ENCODE measurements at places on chromosomes 12 and 14.

DNA sequence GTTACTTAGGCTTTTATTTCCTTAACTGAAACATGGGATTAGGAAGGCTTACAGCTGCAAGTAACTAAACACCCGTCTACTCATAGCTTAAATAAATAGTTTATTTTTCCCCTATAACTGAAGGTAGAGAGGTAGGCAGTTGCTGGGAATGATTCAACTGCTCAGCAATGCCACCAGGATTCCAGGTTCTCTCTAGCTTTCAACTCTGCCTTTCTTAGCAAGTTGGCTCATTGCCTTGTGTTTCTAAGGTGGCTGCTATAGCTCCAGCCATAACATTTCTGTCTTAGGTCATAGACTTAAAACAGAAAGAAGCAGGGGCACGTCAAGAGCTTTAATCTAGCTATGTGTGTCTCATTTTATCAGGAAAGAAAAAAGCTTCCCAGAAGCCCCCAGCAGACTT lies 103.7 kb upstream of the MDM1 start:
- DNase-seq, result no peak

DNA sequence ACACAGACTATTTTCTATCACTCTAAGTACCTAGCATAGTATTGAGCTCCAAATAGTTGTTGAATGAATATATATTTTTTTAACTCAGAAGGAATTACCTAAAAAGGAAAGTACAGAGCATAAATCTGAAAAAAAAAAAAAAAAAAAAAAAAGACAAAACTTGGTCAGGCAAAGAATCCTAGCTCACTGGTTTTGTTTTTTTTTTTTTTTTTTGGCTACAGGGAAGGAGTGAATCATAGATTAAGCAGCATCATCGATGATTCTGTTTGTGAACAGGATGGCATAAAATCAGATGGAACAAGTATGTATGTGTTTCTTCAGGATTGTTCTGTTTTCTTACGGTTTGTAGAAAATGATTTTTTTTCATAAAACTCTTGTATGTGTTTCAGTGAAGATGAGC lies 66.1 kb upstream of the BCAT1 start:
- DNase-seq, result no peak

- DNase-seq, result no peak
These were observed 9.3 kb upstream of the PTHLH start for GRCh38 chr12:27981874-27982273.

- no peak for DNase-seq
These were observed 320.2 kb upstream of the OR4E1 start for GRCh38 chr14:21993837-21994236.

DNA sequence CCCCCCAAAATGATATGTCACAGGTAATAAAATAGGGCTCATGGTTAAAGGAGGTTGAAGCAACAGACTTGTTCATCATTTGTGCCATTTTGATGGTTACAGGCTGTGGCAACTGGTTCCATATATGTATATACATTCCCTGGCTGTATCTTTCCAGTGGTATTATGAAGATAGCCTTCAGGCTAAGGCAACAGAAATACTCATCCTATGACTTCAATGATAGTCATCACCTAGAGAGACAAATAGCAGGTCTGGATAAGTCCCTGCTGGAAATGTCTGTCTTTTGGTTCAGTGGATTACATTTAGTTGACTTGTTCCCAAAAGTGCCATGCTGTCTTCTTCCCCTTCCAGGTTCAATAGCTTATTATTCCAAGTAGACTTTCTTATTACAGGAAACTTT lies 997.4 kb downstream of the FLRT2 start:
- no peak for DNase-seq

GRCh38 chr14:37864861-37865718 lies 269.7 kb downstream of the TTC6 start:
- DNase-seq, result no peak

- no peak for DNase-seq
These were observed 126.3 kb downstream of the SLC25A47 start for GRCh38 chr14:100449225-100449987.

- no peak for DNase-seq
These were observed 51.7 kb upstream of the FERMT2 start for GRCh38 chr14:53002576-53002975.

- no peak for DNase-seq
These were observed 23.3 kb downstream of the LRTM2 start for GRCh38 chr12:1843641-1844005.

DNA sequence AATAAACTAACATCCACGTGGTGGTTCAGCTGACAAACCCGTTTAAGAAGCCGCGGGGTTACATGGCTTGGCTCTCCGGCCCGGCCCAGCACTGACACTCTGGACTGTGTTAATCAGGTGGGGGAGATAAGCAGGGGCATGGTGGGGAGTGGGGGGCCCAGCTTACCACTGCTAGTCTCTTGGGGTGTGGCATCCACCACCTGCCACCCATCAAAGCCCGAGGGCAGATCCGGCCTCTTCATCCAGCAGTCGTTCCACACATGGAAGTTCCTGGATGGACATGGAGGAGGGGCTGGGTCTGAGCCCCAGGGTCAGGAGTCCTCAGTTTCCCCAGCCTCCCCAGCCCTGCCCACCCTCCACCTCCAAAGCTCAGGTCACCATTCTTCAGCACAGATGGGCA lies 4.9 kb downstream of the TGM1 start:
- DNase-seq, result no peak

DNA sequence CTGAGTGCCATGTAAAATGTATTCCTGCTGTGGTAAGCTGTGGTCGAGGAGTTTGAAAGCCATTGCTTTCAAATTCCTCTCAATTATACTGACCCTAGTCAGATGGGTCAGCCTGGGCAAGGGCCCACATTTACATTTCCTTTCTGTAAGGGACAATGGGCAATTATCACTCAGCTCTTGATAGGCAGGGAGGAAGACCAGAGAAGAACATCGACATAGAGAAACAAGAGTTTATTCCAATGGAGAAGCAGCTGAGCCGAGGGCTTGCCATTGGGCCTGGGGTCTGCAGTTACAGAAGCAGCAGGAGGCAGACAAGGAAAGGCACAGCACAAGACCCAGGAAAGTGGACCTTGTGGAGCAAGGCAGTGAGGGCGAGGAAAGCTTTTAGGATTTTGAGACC lies 9.7 kb downstream of the NRIP2 start:
- DNase-seq, result no peak
